NCI-H446 (cell line): ENCODE measurements at places on chromosomes 16 and 17.

DNA sequence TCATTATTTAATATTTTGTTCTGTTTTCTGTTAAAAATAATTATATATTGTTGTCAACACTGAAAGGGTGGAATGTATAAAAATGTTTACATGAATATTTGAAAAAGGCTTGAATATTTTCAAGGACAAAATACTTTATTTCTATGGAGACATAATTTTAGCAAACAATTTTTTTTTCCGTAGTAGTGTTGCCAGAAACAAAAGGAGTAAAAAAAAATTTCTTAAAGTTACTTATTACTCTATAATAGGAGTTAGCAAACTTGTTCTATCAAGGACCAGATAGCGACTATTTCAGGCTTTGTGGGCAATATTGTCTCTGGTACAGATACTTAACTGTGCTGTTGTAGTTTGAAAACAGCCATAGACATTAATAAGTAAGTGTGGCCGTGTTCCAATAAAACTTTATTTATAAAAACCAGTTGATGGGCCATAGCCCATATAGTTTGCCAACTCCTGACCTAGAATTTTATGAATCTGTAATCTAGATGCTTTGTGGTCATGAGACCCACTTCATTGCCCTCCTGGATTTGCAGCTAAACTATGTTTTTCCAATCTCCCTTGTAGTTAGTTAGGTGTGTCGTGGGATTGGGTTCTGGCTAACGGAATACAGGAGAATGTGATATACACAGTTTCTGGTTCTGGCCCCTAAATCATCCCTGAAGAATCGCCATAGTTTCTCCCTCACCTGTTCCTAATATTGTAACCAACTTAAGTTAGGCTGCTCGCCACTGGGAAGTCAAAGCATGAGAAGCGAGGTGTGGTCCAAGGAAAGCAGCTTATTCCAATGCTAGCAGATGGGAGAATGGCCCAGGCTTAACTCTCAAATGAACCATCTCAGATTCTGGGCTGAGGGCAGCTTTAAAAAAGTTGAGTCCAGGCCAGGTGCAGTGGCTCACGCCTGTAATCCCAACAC is 153.6 kb downstream of the ABCA8 start:
- DNase-seq: no peak

- no peak for DNase-seq
Observed at GRCh38 chr17:78355045-78355641, 4.7 kb downstream of the SOCS3 start.

GRCh38 chr16:9136596-9136995 is 45.2 kb downstream of the HAPSTR1 start:
- DNase-seq: no peak

DNA sequence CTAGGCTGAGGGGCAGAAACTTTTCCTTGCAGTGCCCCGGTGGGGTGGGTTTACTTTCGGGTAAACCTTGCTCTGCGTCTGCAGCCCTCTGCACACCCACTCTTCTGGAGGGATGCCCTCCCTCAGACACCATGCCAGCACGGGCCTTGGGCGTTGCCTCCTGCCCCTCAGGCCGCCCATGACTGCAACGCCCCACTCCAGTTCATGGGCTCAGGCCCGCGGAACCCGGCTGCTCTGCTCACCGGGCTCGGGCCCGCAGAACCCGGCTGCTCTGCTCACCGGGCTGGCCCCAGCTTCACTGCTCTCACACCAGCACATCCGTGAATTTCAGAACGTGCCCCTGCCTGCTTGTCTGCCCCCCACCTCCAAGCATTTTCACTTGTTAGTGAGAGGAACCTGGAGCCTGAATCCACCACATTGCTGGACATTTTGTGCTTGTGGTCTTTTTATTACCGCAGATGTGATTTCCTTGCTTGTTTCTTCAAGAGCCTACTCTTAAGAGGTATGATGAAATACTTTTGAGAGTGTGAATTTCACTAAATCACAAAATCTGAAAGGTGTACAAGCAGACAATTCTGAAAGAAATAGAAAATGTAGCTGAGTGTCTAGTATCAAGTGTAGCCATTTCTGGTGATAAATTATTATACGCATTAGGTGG is 130.9 kb downstream of the RPTOR start:
- no peak for DNase-seq

- no peak for DNase-seq
Observed at GRCh38 chr16:52022177-52022576, 524.8 kb downstream of the TOX3 start.

DNA sequence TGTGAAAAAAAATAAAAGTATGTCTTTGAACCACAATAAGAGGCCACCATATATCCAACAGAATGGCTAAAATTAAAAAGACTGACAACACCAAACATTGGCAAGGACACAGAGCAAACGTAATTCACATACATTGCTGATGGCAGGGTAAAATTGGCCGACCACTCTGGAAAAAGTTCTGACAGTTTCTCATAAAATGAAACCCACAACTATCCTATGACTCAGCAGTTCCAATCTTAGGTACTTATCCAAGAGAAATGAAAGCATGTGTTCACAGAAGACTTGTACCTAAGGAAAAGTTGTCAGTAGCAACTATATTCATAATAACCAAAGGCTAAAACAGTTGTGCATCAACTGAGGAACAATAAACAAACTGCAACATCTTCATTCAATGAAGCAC is 357.3 kb upstream of the XYLT1 start:
- DNase-seq: no peak

GRCh38 chr16:71526111-71526631 is at the start of gene CHST4:
CHST4 (plus strand) TSS chr16:71526426; CDS start chr16:71536678, 10,252 bp downstream.
- no peak for DNase-seq

DNA sequence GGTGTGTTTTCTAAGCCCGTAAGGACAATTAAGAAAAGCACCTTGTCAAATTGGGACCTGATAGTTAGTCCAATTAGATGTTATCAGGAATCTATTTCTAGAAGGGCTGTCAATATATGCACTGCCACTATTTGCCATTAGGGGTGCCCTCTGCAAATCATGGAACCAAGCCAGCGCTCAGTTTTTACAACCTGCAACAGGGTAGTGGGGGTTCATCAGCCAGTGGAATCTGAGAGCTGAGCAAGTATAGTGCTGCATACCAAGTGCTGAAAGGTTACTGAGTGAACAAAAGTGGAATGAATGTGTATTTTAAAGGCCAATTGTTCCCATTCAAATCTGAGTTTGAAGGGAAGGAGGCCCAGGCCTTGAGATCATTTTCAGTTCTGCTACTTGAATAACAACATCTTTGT is 10.4 kb downstream of the PRR11 start:
- peak; percentile 50 for DNase-seq

- no peak for DNase-seq
Observed at GRCh38 chr17:74566132-74566753, 1.1 kb downstream of the CD300H start.

DNA sequence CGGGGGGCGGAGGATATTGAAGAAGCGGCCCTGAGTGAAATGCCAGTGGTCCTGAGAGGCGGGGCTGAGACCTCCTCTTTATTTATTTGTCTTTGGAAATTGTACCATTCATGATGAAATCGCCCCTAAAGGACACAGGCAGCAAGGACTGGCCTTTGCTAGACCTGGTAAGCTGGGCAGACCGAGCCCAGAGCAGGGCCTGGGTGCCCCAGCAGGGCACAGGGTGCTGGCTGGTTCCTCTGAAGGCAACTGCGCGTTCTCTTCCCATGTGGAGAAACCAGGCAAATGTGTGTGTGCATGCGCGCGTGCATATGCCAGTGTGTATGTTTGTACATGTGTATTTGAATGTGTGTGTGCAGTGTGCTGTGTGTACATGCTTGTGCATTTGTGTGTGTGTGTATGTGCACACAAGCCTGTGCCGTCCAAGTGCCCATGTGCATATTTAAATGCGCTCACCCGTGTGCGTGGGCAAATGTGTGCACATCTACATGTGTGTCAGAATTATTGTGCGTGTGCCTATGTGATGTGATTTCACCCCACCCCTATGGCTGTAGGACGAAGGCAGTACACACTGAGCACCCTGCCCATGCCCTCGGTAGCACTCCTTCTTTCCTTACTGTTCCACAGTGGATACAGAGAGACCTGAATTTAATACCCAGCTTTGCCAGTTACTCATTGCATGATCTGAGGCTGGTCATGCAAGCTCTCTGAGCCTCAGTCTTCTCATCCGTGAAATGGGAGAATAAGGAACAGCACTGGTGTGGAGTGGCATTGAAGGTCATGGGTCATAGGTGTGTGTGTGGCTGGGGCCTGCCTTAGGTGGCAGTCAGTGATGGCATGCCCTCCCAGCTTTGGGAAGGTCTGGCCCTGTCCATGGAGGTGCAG is 105.2 kb downstream of the CMIP start:
- no peak for DNase-seq

DNA sequence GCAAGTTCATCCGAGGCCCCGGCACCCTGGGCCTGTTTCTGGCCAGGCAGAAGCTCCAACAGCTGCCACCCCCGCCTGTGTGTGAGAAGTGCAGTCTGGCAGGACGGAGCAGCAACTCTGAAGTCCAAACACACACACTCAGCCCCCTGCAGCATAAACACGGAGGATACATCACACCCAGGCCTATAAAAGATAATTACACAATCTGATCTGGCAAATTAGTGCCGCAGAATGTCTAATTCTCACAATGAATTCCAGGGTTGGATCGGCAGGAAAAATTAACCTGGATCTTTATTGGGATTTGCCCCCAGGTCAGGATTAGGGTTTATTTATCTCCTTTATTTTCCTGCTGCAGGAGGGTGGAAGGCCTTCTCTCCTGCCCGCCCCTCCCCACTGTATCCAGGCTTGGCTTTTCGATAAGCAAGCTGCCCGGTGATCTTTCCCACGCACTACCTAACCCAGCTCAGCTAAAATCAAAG is 311.4 kb downstream of the SOX9 start:
- DNase-seq: peak; percentile 64

DNA sequence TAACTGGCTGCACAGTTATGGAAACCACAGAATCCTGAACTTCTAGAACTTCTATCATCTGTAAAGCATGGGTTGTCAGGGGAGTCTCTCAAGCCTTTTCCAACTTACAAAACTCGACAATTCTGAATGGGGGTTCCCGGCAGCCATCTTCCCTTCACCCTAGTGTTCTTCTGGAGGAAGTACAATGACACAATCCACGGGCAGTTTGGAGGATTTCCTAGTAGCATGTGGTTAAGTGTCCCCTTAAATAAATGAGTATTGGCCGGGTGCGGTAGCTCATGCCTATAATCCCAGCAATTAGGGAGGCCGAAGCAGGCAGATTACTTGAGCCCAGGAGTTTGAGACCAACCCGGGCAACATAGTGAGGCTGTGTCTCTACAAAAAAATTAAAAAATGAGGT is 2.1 kb downstream of the SLC16A6 start:
- no peak for DNase-seq

- peak; percentile 85 for DNase-seq
Observed at GRCh38 chr17:82212331-82213250, at the start of gene CCDC57. CCDC57 (minus strand) TSS chr17:82212842; CDS start chr17:82201944, 10,898 bp downstream.

DNA sequence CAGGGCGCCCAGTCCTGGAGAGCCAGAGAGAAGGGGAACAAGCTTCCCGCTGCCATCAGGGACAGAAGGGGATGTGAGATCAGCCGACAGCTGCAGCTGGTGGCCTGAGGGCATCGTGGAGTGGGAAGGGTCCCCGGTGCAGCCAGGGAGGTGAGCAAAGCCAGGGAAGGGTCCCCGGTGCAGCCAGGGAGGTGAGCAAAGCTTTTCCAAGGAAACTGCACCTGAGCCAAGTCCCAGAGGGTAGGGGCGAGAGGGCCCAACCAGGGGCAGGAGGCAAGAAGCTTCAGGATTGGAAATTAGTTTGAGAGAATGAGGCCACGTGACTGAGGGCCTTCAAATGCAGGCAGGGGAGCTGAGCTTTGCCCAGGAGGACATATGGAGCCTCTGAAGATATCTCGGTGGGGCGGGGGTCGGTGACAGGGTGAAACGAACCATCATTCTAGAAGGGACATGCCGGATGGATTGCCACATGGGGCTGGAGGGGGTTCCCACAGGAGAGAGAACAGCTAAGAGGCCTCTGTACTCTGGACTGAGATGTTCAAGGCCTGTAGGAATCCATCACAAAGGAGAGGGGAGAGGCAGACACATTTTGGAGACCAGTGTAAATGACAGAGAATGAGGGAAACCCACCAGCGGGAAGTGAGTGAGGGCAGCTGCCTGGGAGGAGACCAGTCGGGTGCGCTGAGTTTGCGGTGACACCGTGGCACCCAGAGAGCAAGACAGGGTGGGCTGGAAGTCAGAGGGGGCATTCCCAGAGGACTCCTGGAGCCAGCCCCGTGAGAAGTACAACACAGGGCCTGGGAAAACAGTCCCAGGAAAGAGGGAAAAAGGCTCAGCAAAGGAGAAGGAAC is 31.4 kb upstream of the RPH3AL start:
- DNase-seq: no peak

DNA sequence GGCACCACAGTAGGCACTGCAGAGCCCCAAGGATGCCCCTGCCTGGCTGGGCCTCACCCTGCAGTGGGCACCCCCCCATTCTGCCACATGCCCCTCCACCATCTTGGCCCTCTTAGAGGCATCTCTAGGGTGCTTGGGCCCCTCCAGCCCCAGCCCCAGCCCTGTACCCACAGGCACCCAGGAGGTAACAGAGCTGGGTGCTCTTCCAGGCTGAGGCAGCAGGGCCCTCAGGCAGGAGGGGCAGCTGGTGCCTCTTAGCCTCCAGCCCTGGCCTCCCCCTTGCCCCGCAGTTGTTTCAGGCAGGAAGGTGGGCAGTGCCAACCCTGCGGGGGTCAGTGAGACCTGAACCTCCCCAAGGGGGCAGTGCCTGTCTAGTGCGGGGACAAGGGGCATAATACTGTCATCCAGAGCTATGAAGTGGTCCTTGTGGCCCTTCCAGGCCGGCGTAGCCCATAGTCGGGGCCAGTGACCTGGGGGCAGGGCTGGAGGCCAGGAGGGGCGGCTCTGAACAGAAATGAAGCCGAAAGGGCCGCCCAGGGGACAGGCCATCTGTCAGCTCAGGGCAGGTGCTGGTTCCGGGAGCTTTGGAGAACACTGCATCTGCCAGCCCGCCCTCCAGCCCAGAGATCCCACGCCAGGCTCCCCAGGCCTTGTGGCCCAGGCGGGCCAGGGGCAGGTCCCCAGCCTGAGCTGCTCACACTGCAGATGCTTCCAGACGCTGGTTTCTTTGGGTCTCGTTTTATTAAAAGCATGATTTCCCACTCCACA is 4.9 kb upstream of the AATK start:
- no peak for DNase-seq

GRCh38 chr17:15247891-15248529 is 17.1 kb downstream of the PMP22 start:
- no peak for DNase-seq
